Activated T-cell treated with anti-CD3 and anti-CD28 coated beads, Interleukin-2, amount 50 U/mL, for 48 hours (primary cell): ENCODE measurements at places on chromosomes 3 and 15.
A peak's percentile ranks its signal among the peaks of the same experiment; 100 is the strongest.

DNA sequence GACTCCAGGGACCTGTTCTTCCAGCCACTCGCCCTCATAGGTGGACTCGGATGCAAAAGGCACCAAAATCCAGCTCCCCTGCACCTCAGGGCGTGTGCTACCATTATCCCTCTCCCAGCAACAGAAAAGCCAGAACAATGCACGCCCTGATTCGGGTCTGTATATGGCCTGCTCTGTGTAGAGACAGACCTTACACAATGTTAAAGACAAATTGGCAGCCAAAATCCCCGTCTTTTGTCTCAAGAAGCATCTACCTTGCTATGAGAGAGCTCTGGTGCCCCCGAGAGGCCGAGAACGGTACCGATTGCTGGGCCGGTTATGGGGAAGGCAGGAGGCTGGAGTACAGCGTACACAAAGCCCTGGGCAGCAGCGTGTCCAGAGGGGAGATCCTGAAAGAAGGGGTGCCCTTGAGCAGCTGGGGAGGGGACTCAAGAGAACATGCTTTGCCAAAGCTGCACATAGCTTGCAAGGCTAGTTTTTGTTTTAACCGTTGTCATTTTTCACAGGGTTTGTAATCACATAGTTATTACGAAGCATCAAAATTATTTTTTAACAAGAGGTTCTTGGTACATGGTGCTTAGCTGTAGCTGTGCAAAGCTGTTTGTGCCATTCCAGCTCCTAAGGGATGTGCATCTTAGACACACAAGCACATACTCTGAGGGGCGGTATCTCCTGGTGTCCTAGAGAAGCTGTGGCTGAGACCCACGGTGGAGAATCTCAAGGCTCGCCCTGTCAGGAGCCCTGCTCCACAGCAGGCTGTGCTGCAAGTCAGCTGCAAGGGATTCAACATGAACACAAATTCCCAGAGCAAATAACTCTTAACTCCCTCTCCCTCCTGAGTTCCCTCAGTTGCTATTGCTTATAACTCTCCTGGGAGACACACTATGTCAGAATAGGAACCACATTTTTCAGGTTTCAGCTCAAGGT is 461.5 kb upstream of the PPP2R3A start:
- DNase-seq: peak; percentile 36

- no peak for DNase-seq
These were observed 76.8 kb upstream of the CHRNA7 start for GRCh38 chr15:31953478-31953877.

- DNase-seq: no peak
These were observed 511.3 kb downstream of the GABRG3 start for GRCh38 chr15:27482287-27482686.

GRCh38 chr3:84836961-84837360 is 121.8 kb upstream of the CADM2 start:
- no peak for DNase-seq

- no peak for DNase-seq
These were observed 6.1 kb downstream of the RASSF1 start for GRCh38 chr3:50334339-50335075.

DNA sequence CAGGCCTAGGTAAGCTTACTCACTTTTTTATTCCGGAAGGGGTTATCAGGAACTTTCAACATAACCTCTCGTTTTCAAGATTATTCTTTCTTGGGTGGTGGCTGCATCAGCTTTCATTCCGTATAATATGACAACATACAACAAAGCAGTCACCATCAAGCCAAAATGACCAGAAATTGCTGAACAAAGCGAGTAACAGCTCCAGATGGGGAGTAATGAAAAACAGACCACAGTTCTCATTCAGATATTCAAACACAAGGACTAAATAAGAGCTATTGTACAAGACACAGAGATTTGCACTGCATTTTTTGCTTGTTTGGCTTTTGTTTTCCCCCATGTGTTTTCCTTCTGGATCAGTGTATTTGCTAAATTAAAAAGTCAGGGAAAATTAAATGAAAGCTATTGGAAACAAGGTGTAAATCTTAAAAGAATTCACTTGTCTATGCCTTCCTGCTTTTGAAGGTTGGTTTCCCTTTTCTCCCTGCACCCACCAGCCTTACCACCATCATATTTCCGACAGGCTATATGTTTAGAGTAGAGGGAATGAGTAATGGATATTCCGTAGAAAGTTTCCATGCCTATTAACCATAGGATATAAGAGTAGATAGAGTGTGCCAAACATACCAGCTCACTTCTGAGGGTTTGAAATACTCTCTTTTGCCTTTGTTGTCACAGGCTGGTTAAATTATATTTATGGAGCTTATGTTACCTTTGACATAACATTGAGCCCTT is 213.6 kb downstream of the RBMS3 start:
- DNase-seq: no peak
